ENCODE measurements at places on chromosomes 7 and 10.

DNA sequence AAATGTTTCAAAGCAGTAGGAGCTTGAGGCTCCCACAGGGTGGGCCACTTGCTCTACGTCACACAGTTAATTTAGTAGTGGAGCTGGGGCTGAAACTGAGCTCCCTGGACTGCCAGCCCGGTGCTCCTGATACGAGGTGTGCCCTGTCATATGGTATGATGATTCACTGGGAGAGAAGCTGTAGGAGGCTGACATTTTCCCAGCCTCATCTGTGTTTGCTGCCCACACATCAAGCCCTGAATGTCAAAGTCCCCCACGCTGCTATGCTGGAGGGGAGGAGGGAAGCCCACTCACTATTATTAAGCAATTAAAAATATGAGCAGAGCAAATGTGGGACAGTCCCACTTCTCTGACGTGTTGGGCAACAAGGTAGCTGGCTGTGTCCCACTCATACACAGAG lies 81.2 kb upstream of the SORCS3 start:
- DNase-seq, result no peak

- no peak for DNase-seq
Observed at GRCh38 chr7:116518961-116519360, 5.9 kb upstream of the CAV1 start.

DNA sequence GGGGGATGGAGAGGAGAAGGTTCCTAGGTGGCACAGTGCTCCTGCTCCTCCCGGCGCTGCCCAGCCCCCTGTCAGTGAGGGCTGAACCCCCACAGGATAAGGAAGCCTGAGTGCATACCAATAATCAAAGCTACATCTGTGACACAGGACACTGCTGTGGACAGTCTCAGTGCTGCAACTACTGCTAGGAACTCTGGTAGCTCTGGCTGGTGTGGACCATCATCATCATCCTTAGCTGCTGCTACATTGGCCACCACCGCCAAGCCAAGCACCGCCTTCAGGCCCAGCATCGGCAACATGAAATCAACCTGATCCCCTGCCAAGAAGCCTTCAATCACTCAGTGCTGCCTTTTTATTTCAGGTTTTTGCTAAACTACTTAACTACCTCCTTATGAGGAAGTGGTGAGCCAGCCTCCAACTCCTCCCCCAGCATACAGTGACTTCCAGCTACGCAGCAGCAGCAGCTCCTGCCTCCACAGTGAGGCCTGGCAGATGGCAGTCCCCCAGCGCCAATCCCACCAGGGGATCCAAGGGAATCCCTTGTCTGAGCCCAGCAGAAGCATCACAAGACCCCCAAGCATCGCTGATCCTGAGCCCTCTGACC lies 32.1 kb upstream of the SLC26A4 start:
- no peak for DNase-seq

DNA sequence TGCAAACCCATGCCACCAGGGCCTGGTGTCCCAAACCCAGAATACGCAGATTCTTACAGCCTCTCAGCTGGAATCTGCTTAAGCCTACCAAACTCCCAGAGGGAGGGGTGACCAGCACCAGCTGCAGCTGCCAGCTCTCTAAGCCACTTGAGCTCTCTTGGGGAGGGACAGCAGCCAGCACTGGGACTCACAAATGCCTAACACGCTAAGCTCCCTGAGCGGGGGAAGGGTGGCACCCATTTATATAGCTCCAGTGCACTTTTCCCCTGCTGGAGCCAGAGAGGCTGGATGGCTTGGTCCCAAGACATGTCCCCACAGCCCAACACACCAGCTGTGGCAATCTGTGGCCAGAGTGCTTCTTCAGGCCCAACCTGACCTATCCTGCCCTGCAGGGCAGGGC lies 326.8 kb upstream of the NRG3 start:
- DNase-seq, result no peak

GRCh38 chr10:63633677-63634487 lies 112.7 kb downstream of the REEP3 start:
- no peak for DNase-seq

- no peak for DNase-seq
Observed at GRCh38 chr7:71298378-71298777, 166.4 kb downstream of the GALNT17 start.

DNA sequence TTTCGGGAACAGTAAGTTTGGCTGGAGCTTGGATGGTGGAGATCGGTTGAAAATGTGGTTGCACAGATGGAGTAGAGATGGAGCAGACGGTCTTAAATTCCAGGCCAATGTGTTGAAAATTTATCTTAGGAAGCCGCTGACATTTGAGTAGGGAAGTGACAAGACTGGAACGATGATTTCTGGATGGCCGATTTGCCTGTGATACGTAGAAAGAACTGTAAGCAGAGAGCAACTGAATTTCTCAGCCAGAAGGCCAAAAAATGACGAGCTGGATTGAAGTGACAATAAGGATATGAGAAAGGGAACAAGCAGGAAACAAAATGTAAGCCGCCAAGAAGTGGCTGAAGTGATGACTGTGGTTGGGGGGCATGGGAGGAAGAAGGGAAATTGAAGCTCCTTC lies 687 bp upstream of the ARMC3 start:
- no peak for DNase-seq

DNA sequence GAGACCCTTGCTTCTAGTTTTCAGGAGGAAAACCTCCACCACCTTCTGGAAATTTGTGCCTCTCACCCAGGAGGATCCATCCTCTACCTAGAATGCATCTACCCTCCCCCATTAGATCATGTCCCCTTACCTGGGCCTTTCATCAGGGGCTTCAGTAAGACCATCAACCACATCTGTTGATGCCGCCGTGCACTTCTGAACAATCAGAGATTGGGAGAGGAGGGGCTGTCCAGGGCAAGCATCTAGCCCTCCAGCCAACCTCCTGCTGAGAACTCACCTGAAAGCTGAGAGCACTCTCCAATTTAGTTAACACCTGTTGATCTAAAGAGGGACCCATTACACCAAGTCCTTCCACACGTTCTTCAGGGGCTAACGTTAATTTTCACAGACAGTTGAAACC lies 57.6 kb upstream of the PIK3CG start:
- no peak for DNase-seq

DNA sequence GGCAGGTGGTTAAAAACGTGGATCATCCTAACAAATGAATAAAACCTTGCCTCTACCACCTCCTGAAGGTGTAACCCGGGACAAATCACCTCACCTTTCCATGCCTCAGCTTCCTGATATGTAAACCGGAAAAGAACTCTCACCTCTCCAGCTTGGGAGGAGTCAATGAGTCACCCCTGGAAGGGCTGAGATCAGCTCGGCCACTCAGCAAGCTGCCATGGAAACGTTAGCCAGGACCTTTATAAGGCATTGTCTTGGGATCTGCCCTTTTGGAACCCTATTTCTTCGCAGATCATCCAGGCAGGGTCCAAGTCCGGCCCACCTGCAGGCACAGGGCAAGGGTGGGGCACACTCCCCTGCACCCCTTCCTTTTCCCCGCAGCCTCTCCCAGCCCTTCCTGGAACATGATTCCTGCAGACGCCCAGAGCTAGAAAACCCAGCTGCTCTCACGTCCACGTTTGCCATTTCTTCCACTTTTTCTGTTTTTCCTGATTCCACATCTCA lies 81.6 kb upstream of the PFKP start:
- no peak for DNase-seq

DNA sequence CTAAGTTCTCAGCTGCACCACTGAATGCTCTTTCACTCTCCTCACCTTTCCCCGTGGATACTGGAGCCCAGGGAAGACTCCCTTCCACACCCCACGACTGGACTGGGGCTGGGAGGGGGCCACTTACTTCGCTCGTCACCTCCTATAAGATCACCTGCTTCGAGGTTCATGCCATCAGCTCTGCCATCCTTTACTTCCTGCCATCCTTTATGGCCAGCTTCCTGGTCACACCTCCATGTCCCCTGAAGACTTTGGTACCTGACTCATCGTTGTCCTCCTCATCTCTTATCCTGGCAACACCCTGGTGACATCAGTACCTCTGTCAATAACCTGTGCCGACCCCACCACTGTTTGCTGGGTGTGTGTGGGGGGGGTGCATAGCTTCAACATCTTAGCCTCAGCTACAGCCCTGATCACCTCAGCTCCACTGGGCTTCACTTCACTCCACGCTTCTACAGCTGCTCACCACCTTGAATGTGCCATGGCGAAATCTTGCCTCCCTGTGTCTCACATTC lies 8.7 kb upstream of the VDAC2 start:
- DNase-seq, result no peak

DNA sequence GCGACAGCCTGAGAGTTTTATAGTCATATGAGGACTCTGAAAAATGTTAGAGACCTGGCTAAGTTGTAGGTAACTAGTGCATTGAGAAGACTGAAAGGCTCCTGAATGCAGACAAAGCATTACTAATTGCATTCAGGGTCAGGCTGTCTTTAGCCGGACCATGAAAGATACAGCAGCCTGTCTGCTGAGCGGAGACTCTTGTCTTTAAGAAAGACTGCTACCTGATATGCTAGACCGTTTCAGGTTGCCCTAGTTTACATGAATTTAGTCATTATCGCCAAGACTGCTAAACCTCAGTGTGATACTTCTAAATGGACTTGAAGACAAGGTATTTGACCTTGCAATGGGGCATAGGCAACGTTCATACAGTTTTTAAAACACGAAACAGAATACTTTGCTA lies 81.2 kb downstream of the BMPR1A start:
- no peak for DNase-seq

GRCh38 chr10:102612964-102613275 lies 31.4 kb upstream of the TRIM8 start:
- peak; percentile 40 for DNase-seq

DNA sequence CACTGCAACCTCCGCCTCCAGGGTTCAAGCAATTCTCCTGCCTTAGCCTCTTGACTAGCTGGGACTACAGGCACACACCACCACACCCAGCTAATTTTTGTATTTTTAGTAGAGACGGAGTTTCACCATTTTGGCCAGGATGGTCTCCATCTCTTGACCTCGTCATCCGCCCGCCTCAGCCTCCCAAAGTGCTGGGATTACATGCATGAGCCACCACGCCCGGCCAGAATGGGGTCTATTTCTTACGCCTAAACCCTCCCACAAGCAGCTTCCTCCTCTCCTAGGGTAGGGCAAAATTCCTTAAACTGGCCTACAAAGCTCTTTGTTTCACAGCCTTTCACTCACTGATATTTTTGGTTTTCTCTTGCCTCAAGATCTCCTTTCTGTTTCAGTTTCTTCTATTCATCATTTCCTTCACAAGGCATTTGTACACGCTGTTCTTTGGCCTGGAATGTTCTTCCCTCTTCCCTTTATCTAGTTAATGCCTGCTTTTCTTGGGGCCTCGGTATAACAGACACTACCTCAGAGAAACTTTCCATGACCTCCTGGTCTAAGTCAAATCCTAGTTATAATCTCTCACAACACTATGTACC lies 6.7 kb downstream of the CPEB3 start:
- no peak for DNase-seq

DNA sequence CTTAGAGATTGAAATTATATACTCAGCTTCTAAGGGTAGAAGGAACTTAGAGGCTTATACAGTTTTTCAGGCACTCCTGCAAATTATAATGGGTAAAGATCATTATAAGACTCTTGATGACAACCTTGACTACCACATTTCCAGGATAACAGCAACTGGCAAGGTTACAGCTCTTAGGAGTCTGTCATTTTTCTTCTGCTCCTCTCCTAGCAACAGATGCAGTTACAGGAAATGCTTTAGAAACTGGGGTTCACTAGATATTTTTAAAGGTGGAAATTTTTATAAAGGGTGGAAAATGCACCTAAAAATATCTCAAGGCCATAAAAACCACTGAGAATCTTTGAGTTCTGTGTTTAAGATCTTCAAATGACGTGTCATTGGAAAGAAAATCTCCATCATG lies 185.8 kb downstream of the RELN start:
- DNase-seq, result no peak

- DNase-seq, result no peak
Observed at GRCh38 chr10:73126343-73126742, 16.1 kb downstream of the NUDT13 start.
